ENCODE measurements at places on chromosomes 4 and X.

DNA sequence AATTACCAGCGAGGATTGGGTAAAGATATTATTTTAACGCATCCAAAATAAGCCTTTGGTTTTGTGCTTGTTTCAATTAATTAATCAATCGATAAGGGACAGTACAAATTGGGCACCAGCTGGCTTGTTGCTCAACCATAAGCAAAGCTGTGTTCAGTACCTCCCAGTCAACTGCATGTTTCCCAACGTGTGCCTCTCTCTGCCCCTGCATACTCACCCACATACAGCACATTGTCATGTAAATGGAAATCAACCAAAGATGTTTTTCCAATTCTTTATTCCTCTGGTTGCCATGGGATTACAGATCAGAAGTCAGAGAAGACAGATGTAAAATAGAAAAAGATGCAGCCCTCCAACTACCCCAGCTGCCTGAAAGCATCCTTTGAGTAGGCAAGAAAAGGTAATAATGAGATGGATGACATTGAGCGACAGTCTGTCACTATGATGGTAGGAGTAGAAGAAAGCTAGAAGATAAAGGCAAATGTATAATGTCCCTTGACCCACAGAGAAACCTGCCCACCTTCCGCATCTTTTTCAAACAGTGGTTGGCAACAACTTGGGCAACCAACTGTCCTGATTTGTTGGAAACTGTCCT, 92.7 kb upstream of the TSPAN7 start:
- DNase-seq, result peak; percentile 17

DNA sequence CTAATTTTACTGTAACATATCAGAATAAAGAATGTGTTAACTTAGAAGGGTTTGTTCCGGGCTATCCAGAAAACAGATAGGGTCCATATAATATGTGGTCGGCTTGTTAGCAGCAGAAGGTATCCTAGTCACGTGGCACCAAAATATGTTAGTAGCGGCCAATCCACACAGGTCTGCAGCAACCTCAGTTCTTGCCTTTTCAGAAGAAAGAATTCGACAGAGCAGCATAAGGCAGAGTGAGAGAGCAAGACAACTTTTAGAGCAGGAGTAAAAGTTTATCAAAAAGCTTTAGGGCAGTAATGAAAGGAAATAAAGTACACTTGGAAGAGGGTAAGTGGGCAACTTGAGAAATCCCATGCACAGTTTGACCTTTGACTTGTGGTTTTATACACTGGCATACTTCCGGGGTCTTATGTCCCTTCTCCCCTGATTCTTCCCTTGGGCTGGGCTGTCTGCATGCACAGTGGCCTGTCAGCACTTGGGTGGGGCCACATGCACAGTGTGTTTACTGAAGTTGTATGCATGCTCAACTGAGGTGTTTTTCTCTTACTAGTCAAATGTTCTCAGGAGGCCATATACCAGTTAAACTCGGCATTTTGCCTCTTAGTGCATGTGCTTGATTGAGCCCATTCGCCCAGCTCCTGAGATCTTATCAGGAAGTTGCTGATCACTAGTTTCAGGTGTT, 37.0 kb upstream of the ABCG2 start:
- no peak for DNase-seq

DNA sequence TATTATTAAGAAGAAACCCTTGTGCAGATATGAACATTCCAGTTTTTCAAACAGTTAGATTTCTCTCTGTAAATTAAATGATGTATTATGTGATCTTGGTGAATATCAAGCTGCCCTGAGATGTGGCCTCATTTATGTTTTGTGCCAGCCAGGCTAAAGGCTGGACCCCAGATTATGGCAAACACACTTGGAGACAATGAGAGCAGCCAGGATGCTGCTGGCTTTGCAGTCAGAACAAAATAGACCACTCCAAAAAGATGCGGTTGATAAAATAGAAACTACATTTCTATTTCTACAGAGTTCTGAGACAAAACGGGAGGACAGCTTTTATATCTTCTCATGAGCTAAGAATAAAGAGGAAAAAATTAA, 296.5 kb downstream of the PPP3CA start:
- DNase-seq, result no peak

GRCh38 chr4:177119021-177119471, 190.6 kb upstream of the NEIL3 start:
- no peak for DNase-seq

- DNase-seq, result no peak
Measured at GRCh38 chr4:182828360-182829025, 88.7 kb downstream of the DCTD start.

DNA sequence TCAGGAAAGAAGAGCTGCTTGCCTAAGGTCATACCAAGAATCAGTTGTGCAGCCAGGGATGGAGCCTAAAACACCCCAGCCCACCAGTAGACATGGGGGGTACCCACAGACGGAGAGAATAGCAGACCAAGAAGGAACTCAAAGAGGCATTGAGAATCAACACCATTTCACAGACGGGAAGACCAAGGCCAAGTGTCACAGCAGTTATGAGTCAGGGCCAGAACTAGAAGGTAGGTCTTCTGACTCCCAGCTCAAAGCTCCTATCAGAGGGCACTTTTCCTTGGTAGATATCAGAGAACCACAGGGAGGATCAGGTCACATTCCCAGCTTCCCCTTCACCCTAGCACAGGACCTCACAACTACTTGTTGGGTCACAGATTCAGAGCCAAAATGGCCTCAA, 14.5 kb downstream of the OTUD5 start:
- no peak for DNase-seq

GRCh38 chrX:95290455-95290854, 1394.2 kb upstream of the DIAPH2 start:
- no peak for DNase-seq

DNA sequence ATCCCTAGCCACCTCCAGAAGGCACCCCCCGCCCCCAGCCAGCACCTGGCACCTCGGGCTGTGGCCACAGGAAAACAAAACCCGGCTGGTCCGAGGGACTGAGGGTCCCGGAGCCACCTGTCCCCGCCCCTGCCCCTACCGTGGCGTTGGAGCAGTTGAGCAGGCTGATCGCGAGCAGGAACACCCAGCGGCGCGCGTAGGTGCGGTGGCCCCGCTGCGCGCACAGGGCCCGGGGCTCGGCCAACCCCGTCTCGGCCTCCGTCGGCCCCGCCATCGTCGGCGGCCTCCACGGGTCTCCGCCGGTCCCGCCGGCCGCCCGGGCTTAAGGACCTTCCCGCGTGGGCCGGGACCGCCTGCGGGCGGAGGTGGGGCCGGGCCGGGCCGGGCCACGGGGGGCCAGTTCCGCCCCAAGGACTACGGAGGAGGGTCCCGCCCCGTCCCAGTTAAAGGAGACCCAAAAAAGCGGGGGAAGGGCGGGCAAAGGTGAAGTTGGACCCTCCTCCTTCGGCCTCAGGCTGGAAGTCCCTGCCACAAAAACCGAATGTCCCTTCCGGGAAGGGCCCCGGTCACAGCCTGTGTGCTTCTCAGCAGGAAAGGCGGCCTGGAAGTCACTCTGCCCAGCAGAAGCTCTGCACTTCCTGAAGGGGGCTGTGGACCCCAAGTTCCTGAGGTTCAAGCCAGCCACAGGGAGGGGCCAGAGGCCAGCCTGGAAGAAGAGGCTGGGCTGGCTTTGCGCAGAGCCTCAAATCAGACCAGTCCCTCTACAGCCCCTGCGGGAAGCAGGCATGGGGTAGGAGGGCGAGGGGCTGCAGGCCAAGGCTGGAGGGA, at the start of gene SLC49A3:
Gene SLC49A3 (minus strand): TSS at position 298 of the 828 bp plus-strand sequence. CDS start 24 bp downstream, at position 274.
- DNase-seq, result no peak

DNA sequence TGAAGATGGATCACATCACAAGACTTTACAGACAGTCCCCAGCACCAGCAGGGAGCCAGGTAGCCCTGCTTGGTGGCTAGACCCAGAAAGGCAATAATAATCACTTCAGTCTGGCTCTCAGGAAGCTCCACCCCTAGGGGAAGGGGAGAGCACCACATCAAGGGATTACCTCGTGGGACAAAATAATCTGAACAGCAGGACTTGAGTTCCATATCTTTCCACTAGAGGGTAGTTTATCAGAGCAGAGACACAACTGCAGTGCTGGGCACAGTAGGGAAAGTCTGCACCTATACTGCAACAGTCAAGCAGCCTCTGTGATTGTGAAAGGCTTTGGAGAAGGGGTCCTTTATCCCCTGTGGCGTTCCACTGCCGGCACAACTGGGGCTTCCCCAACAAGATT, 547.0 kb upstream of the POU3F4 start:
- DNase-seq, result no peak
